Fibroblast of villous mesenchyme (primary cell): ENCODE measurements at places on chromosomes 11 and 22.

DNA sequence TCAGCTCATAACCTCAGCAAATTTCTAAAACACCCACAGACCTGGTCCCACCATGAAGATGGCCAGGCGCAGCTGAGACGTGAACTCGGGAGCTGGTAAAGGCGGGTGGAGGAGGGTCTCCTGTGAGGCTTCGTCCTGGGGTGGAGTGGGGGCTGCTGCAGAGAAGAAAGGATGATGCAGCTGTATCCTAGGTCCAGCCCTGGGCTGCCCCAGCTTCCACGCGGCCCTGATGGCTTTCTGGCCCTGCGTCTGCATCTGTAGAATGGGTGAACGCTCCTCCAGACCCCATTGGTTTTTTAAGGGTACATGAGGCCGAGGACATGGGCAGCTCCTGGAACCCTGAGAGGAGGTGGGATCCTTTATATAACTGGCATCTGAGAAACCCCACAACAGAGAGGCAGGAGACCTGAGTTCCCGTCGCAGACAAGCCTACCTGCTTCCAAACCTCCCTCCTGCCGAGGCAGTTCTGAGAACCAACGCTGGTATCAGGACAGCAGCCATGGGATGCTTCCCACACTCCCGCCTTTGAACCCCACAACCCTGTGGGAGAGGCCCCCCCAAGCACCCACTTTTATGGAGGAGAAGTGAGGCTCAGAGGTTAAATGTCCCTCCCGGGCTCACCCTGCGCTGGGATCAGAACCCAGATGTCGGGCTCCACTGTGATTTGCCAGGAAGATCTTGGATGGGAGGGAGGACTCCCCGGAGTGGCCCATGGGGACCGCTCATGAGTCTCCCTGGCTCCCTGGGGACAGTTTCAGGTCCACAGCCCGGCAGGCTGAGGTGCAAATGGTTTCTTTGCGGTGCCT, 55.2 kb upstream of the FGF3 start:
- DNase-seq, result no peak

GRCh38 chr11:20566591-20567434, 32.6 kb upstream of the SLC6A5 start:
- no peak for DNase-seq

GRCh38 chr22:35938226-35938625, 90.4 kb downstream of the RBFOX2 start:
- DNase-seq, result no peak

GRCh38 chr22:17242641-17243040, 23.4 kb upstream of the ADA2 start:
- DNase-seq, result no peak

DNA sequence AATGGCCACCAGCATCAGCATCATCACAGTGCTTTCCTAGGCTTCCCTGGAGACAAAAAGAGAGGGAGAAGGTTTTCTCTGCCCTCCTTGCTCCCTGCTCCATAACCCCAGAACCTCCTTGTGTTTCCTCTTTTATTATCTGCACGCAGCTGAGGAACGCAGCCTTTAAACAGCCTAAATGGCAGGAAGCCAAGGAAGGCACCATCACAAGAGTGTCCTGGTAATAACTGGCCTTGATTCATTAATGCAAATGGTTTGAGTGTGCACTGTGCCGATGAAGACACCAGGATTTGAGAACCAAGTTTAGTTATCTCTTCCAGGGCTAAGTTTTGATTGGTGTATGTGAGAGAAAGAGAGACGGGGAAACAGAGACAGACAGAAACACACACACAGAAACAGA, 29.4 kb upstream of the DRD2 start:
- DNase-seq, result peak; percentile 6

- DNase-seq, result no peak
These were observed 20.3 kb upstream of the NLRP6 start for GRCh38 chr11:257766-258493.

GRCh38 chr22:19929586-19930550, 11.7 kb upstream of the COMT start:
- no peak for DNase-seq

GRCh38 chr11:17601676-17602075, 54.6 kb downstream of the OTOG start:
- no peak for DNase-seq

- no peak for DNase-seq
These were observed 24.4 kb downstream of the OR8B12 start for GRCh38 chr11:124518989-124519451.

- DNase-seq, result peak; percentile 68
These were observed 5.0 kb upstream of the PICK1 start for GRCh38 chr22:38051900-38052862.

- DNase-seq, result peak; percentile 61
These were observed 24.4 kb upstream of the HSPA8 start for GRCh38 chr11:123086305-123086704.
